ENCODE measurements at places on chromosomes 5 and 9.
A peak's percentile ranks its signal among the peaks of the same experiment; 100 is the strongest.

- no peak for DNase-seq
These were observed 20.3 kb downstream of the DCP2 start for GRCh38 chr5:112996830-112997374.

- DNase-seq = no peak
These were observed 254.4 kb downstream of the NDUFS4 start for GRCh38 chr5:53814819-53815218.

DNA sequence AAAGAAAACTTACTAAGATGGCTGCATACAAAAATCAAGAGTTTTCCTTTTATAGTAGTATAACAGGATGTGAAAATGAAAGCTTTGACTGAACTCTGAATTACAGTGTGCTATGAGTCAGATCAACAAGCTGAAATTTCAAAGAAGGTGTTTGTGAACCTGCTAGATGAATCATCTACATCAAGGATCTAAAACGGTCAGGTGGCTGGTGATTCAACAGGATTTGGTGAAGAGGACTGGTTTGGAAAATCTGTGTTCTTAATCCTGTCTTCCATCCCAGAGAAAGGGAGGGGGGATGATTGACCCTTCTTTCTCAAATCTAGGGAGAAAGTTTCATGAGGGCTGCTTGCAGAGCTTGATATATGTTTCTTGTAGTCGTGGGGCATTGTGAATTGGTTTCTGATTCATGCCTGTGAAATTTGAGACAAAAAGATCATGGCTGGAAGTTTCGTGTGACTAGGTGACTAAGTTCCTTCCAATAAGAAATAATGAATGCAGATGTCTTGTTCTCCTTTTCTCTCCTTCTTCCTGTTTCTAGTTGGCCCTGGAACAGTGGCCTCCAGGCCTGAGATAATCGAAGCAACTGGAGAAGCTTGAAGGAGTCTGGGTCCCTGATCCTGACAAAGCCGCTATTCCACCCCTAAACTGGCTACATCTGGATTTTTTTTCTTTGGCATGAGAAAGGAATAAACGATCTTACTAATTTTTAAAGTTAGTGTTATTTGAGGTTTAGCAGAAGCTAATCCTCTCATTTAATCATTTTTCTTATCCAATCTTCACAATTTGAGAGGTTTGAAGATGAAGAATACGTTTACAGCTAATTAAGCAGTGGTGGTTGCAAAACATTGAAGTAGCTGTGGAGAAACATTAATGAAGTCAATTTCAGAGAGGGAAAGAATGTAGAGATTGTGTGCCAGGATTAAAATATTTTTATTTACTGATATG lies 67.2 kb downstream of the MRPS30 start:
- no peak for DNase-seq

GRCh38 chr9:71634752-71635151 lies 133.6 kb downstream of the CEMIP2 start:
- no peak for DNase-seq

GRCh38 chr5:148904440-148904839 lies 78.0 kb downstream of the ADRB2 start:
- no peak for DNase-seq

- no peak for DNase-seq
These were observed 1.1 kb downstream of the IPO11 start for GRCh38 chr5:62413711-62414110.

DNA sequence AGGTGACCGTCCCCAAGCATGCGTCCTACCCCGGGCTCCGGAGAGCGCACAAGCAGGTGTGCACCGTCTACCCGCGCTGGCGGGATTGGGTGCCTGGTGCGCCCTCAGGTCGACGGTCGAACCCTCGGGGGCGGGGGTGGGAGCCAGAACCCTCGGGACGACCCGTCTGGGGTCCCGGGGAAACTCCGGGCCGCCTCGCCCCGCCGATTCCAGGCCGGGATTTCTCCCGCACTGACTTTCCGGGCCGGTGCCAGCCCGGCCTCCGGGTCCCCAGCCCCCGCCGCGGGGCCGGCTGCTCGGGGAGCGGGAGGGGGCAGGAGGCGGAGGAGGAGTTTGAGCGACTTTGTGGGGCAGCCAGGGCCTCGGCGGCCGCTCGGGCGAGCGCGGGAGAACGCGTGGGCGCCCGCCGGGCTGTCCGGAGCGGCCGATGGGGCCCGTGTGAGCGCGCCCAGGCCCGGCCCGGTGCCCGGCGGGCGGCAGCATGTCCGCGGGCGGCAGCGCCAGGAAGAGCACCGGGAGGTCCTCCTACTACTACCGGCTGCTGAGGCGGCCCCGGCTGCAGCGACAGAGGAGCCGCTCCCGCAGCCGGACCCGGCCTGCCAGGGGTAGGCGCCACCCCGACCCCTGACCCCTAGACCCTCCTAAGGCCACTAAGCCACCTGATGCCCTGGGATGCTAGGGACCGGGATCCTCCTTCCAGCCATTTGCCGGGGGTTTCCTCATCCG lies at the start of gene DAB2IP:
TSS of gene DAB2IP (plus strand) at position 340 of the 726 bp plus-strand sequence. CDS start at position 482, 142 bp downstream.
- peak; percentile 52 for DNase-seq

DNA sequence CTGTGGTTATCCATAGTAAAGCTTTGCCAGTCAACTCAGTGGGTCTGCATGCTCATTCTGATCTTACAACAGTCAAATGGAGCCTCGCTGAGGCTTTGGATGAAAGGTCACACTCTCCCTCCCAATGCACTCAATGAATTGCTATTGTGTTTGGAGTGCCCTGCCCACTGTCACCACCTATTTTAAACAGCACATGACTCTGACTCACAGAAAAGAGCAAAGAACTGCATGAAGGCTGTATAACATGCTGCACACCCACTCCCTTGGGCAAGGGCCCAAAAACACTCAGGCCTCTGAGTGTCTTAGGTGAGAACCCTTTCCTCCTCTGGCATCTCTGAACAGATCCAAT lies 118.7 kb upstream of the CCDC112 start:
- peak; percentile 62 for DNase-seq

GRCh38 chr9:72827950-72828731 lies 124.7 kb downstream of the ALDH1A1 start:
- peak; percentile 8 for DNase-seq

DNA sequence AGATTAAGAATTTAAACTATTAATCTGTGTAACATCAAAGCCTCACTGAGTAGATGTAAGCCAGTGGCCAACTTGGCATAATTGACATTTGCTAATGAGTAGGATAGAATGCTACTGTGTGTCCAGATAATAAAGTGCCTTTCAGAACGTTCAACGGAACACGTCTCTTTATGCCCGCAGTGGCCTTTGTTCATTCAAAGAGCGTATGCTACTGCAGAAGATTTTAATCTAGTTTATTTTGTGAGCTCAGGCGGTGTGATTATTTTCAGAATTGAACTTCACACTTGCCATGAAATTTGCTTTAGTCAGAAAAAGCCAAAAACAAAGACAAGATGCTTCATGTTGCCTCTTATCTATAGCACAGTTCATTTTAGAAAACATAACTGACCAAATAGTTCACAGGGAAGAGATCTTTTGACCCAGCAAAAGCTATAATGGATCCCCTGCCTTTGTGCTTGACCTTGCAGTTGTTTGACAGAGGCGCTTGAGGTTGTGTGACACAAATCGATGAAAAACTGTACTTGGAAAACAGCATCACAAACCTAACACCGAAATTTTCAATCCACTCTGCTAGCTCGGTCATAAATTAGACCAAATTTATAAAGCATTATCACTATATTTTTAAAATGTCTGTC lies 530.9 kb upstream of the TYRP1 start:
- no peak for DNase-seq

DNA sequence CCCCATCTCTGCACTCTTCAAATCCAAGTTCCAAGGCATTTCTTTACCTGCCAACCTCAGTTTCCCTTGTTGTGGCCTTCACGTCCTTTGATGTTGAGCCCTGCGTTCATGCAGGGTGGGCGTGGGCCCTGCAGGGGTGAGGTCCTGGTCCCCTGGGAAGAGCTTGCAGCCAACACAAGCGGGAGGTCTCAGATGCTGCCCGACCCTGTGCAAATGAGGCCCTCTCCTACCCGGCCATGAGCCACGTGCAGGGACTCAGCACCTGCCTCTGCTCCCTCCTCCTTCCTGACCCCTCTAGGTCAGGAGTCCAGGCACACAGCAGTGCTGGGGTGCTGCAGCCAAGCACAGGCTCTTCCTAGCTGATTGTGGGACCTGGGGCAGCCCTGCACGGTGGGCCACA lies 124.5 kb downstream of the ADAMTS2 start:
- no peak for DNase-seq

DNA sequence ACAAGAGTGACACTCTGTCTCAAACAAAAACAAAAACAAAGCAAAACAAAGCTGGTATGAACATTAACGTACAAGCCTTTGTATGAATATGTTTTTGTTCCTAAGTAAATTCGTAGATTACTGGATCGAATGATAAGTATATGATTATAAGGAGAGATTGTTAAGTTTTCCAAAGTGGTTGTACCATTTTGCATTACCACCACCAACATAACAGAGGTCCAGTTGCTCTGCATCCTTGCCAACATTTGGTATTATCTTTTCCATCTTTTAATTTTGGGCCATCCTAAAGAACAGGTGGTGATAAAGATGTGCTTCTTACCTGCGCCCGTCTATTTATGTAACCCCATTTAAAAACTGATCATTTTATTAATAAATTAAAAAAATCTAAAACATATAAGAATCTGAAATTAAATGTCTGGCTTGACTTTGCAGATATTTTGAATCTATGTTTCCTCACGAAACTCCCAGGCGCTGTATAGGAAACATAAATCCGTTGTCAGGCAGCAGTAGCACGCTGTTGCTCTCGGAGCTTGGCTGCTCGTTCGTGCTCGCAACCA lies 593 bp upstream of the NAA35 start:
- no peak for DNase-seq

DNA sequence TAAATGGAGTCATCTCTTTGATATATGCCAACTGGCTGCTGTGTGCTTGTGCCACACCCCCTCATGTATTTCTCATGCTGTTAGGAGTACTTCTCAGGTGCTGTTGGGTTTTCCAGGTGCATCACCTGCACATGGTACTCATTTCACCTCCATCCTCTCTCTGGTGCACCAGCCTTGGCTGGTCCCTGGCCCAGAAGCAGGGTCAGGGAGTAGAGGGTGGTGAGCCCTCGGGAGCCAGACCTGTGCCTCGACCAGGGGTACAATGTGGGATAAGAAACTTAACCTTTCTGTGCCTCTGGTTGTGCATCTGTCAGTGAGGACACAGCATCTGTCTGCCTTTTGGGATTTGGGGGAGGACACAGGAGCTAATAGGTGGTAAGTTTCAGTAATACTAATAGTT lies 38.5 kb downstream of the SECISBP2 start:
- no peak for DNase-seq

- no peak for DNase-seq
These were observed 2.3 kb downstream of the OSTF1 start for GRCh38 chr9:75090579-75090978.

DNA sequence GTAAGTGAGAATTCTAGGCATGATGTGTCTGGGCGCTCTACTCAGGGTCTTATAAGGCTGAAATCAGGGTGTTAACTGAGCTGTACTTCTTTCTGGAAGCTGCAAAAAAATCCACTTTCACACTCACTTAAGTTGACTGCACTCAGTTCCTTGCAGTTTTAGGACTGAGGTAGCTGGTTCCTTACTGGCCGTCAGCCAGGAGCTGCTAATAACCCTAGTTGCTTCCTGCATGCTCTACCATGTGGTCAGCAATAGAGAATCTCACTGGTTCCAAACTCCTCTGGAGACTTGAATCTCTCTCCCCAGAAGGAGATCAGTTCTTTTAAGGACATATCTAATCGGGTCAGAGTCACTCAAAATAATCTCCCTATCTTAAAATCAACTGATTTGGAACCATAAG lies 911.2 kb downstream of the EFNA5 start:
- no peak for DNase-seq

DNA sequence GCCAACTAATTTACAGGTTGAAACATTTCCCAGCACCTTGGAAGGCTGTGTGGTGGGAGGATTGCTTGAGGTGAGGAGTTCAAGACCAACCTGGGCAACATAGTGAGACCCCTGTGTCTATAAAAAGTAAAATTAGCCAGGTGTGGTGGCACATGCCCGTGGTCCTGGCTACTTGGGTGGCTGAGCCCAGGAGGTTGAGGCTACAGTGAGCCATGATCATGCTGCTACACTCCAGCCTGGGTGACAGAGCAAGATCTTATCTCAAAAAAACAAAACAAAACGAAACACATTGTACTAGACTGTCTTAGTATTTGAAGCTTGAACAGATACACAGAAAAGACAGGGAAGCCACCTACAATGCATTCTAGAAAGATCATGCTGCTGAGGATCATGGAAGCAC lies 2.8 kb upstream of the HSDL2 start:
- peak; percentile 8 for DNase-seq

- DNase-seq = no peak
These were observed 8.4 kb downstream of the MTAP start for GRCh38 chr9:21810881-21811280.

- DNase-seq = peak; percentile 71
These were observed 101.7 kb downstream of the CDH18 start for GRCh38 chr5:19886123-19886917.

GRCh38 chr5:142938266-142938880 lies 168.2 kb downstream of the ARHGAP26 start:
- no peak for DNase-seq

DNA sequence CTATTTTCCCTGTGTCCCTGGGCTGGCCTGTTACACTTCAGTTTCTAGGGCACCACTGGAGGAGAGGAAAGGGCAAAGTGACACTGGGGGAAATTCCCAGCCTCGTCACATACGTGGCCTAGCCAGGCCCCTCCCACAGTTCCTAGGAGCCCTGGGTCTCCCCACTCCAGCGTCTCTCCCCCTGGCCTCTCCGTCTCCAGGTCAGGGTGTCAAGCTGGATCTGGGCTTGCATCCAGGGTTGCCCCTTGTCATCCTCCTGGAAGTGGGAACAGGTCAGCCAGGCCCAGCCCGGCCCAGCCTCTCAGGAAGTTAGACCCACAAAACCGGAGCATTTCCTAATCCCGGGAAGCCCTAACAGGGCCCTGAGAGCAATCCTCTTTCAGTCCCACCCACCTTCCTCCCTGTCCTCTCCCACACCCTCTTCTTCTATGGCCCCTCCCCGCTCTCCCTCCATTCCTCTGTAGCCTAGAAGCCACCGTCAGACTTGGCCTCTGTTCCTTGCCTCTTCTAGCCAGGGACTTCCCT lies 4.7 kb upstream of the TNIP1 start:
- DNase-seq = peak; percentile 53

- no peak for DNase-seq
These were observed 47.9 kb upstream of the RARS1 start for GRCh38 chr5:168438349-168438748.

DNA sequence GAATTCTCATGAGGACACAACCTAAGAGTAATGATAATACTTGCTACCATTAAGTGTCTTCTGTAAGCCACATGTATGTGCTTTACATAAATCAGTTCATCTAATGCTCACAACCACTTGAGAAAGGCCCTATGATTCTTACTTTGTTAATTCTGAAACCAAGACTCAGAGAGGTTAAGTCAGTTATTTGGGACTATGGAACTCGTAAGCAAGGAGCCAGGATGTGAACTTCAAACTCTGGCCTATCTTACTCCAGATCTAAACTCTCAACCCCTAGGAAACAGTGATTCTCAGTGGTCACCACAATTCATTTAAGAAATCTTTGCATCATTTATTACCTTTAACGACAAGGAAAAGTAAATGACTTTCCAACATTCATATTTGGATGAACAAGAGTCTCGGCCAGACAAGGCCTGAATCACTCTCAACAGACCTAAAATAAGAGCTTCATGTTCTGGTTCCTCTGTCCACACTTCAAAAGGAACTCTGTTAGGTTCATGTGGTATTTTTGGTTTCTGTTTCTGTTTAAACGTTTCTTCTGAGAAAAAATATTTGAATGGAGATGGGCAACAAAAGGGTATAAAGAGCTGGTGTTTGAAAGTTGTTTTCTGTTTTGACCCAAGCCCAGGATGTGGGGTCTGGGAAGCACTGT lies 104.8 kb downstream of the LPAR1 start:
- no peak for DNase-seq

GRCh38 chr5:130545291-130545690 lies 619.8 kb downstream of the HINT1 start:
- DNase-seq = no peak

- DNase-seq = no peak
These were observed 632.9 kb upstream of the TLE4 start for GRCh38 chr9:78938821-78939220.
